ENCODE measurements at places on chromosomes 16 and 17. TPM values are rescaled to one million over a fixed set of nuclear protein-coding genes. Genes with fewer than 3 reads are reported as not detected.

DNA sequence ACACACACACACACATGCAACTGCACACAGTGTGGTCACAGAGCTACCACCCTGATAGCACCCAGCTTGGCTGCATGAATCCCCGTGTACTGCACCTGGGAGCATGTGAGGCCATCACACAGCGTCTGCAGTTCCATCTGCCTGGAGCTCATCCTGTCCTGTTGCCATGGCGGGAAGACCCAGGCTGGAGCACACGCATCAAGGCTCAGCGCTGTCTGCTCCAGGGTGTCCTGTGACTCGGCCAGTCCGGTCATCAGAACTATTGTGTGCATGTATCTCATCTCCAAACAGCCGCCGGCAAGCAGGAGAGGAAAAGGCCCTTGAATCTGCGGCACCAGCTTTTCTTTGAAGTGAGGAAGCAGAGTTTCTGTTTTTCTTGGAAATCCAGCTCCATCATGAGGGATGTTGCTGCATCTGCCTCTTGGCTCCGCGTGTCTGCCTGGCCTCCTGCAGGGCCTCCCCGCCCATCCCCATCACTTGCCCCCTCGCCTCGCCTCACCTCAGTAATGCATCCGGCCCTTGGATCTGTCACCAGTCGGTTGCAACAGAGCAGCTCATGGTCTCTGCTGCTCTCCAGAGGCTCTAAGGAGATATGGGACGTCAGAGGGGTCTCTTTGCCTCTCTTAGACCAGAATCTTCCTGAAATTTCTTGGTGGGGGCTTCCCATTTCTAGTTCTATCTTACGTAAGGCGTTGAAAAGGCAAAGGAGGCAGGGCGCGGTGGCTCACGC is 23.7 kb downstream of the CACNG4 start:
- no peaks in the 10 kb centered on the region for H3K36me3 ChIP-seq
- peaks cover 4% of the 10 kb centered on the region for H3K4me1 ChIP-seq
- no peak overlapping the region for H3K27ac ChIP-seq
- H3K27me3 ChIP-seq = peaks cover 26% of the 10 kb centered on the region

GRCh38 chr17:79778504-79779083 is 646 bp downstream of the CBX2 start:
- peaks cover 66% of the 10 kb centered on the region for H3K27me3 ChIP-seq
- DNase-seq = no peak
- H3K4me3 ChIP-seq = peak overlapping the region; percentile 82
- H3K36me3 ChIP-seq = no peaks in the 10 kb centered on the region
- peak overlapping the region; percentile 76 for H3K27ac ChIP-seq

Gene PPM1E
- not detected for total RNA-seq

Gene TPSAB1
- total RNA-seq = not detected

Gene FASN
- 139 TPM for total RNA-seq
